CD4-positive, alpha-beta T cell treated with Interleukin-12 subunit alpha and Interleukin-12 subunit beta, for 1 hour (primary cell): ENCODE measurements at places on chromosomes 1 and 21.

GRCh38 chr21:37811711-37812110 is 104.5 kb downstream of the KCNJ6 start:
- no peak for DNase-seq

GRCh38 chr1:188237573-188238348 is 1409.0 kb downstream of the PLA2G4A start:
- DNase-seq, result no peak

GRCh38 chr21:32587120-32587519 is 1.8 kb upstream of the TCP10L start:
- no peak for DNase-seq

DNA sequence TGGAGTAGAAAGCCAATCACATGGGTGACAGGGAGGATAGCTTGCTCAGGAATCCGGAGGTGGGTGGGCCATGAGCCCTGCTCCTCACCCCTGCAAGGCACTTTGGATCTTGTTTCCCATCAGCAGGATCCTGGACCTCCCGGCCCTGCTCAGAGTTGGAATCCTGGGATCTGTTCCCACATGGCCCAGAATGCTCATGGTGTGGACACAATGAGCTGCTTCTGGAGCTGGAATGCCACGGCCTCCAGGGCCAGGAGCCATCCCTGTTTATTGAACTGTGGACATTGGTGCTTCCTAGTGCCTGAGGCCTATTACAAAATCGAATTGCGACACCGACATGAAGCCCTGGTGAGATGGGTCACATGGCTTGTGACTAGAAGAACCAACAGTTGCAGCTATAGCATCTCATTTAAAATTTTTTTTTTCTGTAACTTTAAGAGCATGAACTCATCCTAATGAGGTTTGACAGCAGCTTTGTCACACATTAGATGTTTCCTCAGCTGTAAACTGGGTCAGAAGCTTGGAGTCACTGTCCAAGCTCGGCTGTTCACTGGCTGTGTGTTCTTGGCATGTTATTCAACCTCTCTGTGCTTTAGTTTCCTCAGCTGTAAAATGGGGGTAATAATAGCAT is 40.4 kb upstream of the GOLT1A start:
- no peak for DNase-seq

DNA sequence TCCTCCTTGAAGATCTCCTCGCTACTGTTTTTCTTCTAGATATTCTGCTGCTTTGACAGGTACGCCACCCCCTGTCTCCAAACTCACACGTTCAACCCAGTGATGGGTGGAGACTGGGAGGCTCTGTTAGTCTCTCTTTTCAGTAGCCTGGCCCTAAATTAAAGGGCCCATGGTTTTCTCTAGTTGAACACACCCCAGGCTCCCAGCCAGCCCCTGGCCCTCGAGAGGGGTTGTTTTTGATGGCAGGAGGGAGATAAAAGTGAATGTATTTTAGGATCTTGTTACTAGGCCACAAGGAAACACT is 21.6 kb upstream of the CLDN14 start:
- DNase-seq, result no peak

GRCh38 chr1:151416231-151416630 is 16.9 kb downstream of the PSMB4 start:
- DNase-seq, result no peak
